ENCODE measurements at places on chromosomes 5 and 9.

- peaks cover 5% of the 10 kb centered on the region for H3K36me3 ChIP-seq
- no peaks in the 10 kb centered on the region for H3K4me1 ChIP-seq
- no peak for DNase-seq
- H3K27ac ChIP-seq = no peak overlapping the region
Measured at GRCh38 chr9:105295201-105295550, 50.7 kb downstream of the SLC44A1 start.

- no peaks in the 10 kb centered on the region for H3K4me1 ChIP-seq
- H3K4me3 ChIP-seq = no peak overlapping the region
- H3K27ac ChIP-seq = no peak overlapping the region
- no peaks in the 10 kb centered on the region for H3K36me3 ChIP-seq
- DNase-seq = no peak
Measured at GRCh38 chr9:127644943-127645342, 32.9 kb downstream of the STXBP1 start.

DNA sequence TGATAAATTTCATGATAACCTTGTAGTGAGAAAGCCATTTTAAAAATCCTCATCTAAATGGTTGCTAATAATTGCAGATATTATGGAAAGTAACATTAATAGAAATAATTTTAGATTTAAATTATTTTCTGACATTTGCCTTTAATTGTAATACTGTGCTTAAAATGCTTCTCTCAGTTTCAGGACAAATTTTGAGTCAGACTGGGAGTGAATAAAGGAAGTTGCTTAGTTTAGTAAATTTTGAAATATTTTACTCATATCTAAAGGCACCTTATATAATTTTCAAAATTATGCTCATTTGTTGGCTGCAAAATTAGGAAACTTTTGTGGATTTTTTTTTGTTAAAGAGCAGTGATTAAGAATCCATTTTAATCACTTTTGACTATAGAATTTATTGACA lies 93.8 kb downstream of the CSNK1G3 start:
- DNase-seq = no peak
- no peak overlapping the region for H3K4me3 ChIP-seq
- H3K4me1 ChIP-seq = peaks cover 8% of the 10 kb centered on the region
- no peaks in the 10 kb centered on the region for H3K27me3 ChIP-seq
- no peak overlapping the region for H3K27ac ChIP-seq

- H3K27ac ChIP-seq = no peak overlapping the region
- peaks cover 2% of the 10 kb centered on the region for H3K36me3 ChIP-seq
- peaks cover 7% of the 10 kb centered on the region for H3K4me1 ChIP-seq
Measured at GRCh38 chr5:122576256-122577016, 198.4 kb upstream of the SNX2 start.

- no peaks in the 10 kb centered on the region for H3K27me3 ChIP-seq
- H3K4me3 ChIP-seq = no peak overlapping the region
- no peaks in the 10 kb centered on the region for H3K36me3 ChIP-seq
- no peak for DNase-seq
Measured at GRCh38 chr5:4093236-4093635, 497.6 kb downstream of the IRX1 start.

- H3K4me3 ChIP-seq = no peak overlapping the region
- no peak for DNase-seq
- H3K4me1 ChIP-seq = no peaks in the 10 kb centered on the region
Measured at GRCh38 chr5:107980923-107981692, 310.4 kb upstream of the EFNA5 start.

DNA sequence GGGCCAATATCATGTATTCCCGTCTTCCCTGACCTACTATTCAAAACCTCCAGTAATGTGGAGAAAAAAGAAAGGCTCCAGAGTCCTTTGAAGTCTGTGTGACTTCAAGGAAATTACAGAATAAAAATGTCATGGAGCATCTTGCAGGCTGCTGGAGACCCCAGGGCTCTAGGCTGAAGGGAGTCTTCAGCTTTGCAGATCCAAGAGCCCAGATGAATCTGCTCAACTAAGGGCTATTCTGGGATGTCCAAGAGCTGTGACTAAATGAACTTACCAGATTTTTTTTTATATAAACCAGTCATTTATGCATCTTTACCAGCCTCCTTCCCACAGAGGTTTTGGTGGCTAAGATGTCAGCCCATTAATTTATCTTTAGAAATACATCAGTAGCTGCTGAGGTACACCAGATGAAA lies 167.3 kb downstream of the MUSK start:
- no peaks in the 10 kb centered on the region for H3K4me1 ChIP-seq
- H3K27me3 ChIP-seq = no peaks in the 10 kb centered on the region
- no peaks in the 10 kb centered on the region for H3K36me3 ChIP-seq
- DNase-seq = no peak
- no peak overlapping the region for H3K27ac ChIP-seq

DNA sequence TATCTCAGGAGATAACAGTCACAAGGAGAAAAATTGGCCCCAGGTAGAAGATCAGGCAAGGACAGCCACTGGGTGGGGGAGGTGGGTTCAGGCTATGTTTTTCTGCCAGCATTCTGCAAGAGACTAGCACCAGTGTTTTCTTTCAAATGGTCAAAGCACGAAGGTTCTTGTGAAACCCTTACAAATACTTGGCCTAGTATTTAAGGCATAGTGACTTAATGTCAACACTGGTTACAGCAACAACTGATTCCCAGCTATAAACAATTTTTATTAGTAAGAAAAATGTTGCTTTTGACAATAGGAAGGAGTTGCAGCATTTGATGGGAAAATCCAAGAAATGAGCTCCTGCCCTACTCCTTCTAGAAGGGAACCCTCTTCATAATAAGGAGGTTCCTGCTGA lies 349.6 kb downstream of the SLIT3 start:
- no peaks in the 10 kb centered on the region for H3K4me1 ChIP-seq
- no peak for DNase-seq
- H3K27me3 ChIP-seq = peaks cover 4% of the 10 kb centered on the region
- no peak overlapping the region for H3K4me3 ChIP-seq
- H3K36me3 ChIP-seq = no peaks in the 10 kb centered on the region

- no peaks in the 10 kb centered on the region for H3K36me3 ChIP-seq
- peaks cover 23% of the 10 kb centered on the region for H3K27me3 ChIP-seq
- peak overlapping the region; percentile 83 for H3K4me3 ChIP-seq
- no peak overlapping the region for H3K27ac ChIP-seq
- no peak for DNase-seq
Measured at GRCh38 chr5:52786949-52787599, 642 bp upstream of the ITGA1 start.

DNA sequence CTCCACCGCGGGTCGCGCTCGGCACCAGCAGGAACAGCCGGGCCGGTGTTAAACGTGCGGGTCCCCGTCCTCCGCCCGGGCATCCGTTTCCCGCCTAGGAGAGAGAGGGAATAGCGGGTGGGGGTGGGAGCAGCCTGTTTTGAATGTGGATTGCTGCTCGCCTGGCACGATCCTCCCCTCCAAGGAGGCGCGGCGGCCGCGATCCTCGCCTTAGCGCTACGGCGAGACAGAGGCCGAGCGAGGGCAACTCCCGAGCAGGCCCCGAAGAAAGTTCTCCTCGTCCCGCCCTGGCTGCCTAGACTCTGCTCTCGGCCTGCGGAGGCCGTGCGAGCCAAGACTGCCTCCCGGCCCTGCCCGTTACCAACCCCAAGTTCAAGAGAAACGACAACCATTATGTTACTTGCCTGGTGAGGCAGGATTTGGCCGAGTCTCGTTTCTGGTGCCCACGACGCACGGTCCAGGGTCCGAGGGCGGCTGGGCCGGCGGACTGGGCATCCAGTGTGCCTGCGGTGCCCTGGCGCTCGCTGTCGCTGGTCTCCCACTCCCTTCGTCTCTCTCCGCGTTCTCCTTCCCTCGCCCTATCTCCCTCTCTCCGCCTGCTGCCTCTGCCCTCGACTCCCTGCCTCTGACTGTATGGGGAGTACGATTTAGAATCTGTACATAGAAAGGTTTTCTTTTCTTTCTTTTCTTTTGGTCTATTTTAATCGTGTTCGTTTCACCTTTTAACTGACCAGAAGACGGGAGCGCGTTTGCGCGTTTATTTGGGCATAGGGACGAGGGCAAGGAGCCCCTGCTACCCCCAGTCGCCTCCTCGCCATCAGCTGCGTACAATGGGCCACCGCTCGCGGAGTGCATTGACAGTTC lies 724 bp downstream of the NR2F1-AS1 start:
- DNase-seq = no peak
- peak overlapping the region; percentile 51 for H3K27ac ChIP-seq
- peaks cover 18% of the 10 kb centered on the region for H3K27me3 ChIP-seq
- H3K4me3 ChIP-seq = peak overlapping the region; percentile 71
- H3K4me1 ChIP-seq = peaks cover 11% of the 10 kb centered on the region
- no peaks in the 10 kb centered on the region for H3K36me3 ChIP-seq

DNA sequence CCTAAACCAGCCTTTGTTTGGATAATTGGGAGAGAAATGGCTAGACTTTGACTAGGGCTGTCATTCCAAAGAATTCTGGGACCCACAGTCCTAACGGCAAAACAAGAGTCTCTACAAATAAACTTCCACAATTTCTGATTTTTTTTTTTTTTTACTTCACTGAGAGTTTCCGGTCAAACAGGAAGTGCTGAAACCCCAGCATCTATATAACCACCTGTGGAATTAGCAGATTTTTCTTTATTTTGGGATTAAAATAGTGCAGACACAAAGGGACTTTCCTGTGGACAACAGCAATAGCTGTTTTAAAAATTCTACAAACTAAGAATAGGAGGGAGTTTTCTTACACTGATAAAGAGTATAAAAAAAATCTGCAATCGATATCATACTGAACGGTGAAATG lies 157.4 kb downstream of the ARSB start:
- no peak for DNase-seq
- H3K36me3 ChIP-seq = peaks cover 8% of the 10 kb centered on the region
- no peak overlapping the region for H3K4me3 ChIP-seq
- H3K27me3 ChIP-seq = no peaks in the 10 kb centered on the region

DNA sequence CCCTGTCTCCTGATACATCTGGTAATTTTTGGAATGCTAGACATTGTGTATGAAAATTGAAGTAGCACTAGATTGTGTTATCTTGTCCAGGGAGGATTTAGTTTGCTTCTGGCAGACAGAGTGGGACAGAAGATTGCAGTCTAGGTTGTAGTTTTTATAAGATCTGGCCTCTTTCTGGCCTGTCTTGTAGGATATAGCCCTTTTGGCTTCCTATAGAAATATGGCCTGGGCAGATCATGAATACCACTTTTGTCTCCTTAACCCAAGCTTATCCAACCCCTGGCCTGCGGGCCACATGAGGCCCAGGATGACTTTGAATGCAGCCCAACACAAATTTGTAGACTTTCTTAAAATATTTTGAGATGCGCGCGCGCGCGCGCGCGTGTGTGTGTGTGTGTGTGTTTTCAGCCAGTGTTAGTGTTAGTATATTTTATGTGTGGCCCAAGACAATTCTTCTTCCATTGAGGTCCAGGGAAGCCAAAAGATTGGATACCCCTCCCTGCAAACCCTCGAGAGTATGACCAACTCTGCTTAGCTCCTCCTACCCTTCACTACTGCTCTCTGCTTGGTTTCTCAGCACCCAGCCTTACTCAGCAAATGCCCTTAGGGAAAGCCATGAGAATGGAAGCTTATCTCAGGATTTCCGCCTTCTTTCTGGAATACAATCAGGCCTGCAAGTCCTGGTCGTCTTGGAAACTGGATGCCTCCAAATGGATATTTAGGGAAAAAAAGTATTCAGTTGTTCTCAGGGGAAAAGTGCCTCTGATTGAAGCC lies 26.5 kb downstream of the ANKRD33B start:
- H3K4me1 ChIP-seq = peaks cover 40% of the 10 kb centered on the region

DNA sequence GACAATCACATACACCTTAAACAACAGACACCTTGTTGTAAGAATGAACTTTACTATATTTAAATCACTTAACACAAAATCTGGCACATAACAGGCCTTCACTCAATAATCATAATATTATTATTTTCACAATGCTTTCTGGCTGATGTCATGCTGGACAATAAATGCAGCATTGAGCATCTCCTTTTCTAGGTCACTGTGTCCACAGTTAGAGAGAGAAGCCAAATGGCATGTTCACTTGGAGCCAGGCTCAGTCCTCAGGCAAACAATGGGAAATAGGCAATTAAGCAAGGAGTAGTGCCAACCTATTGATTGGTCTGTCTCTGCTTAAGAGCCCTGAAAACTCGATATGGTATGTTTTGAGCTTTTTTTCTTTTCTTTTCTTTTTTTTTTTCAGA lies 50.6 kb upstream of the KLF4 start:
- no peaks in the 10 kb centered on the region for H3K36me3 ChIP-seq
- H3K27ac ChIP-seq = no peak overlapping the region
- H3K4me3 ChIP-seq = no peak overlapping the region
- H3K4me1 ChIP-seq = no peaks in the 10 kb centered on the region
- no peak for DNase-seq
- no peaks in the 10 kb centered on the region for H3K27me3 ChIP-seq

GRCh38 chr5:172975289-172975688 lies 8.3 kb upstream of the ATP6V0E1 start:
- H3K27me3 ChIP-seq = no peaks in the 10 kb centered on the region
- no peaks in the 10 kb centered on the region for H3K4me1 ChIP-seq
- peaks cover 1% of the 10 kb centered on the region for H3K36me3 ChIP-seq
- no peak overlapping the region for H3K4me3 ChIP-seq
- no peak overlapping the region for H3K27ac ChIP-seq

- H3K36me3 ChIP-seq = no peaks in the 10 kb centered on the region
- DNase-seq = no peak
- no peak overlapping the region for H3K27ac ChIP-seq
- H3K4me3 ChIP-seq = no peak overlapping the region
Measured at GRCh38 chr5:147567917-147568598, 58.2 kb upstream of the DPYSL3 start.

DNA sequence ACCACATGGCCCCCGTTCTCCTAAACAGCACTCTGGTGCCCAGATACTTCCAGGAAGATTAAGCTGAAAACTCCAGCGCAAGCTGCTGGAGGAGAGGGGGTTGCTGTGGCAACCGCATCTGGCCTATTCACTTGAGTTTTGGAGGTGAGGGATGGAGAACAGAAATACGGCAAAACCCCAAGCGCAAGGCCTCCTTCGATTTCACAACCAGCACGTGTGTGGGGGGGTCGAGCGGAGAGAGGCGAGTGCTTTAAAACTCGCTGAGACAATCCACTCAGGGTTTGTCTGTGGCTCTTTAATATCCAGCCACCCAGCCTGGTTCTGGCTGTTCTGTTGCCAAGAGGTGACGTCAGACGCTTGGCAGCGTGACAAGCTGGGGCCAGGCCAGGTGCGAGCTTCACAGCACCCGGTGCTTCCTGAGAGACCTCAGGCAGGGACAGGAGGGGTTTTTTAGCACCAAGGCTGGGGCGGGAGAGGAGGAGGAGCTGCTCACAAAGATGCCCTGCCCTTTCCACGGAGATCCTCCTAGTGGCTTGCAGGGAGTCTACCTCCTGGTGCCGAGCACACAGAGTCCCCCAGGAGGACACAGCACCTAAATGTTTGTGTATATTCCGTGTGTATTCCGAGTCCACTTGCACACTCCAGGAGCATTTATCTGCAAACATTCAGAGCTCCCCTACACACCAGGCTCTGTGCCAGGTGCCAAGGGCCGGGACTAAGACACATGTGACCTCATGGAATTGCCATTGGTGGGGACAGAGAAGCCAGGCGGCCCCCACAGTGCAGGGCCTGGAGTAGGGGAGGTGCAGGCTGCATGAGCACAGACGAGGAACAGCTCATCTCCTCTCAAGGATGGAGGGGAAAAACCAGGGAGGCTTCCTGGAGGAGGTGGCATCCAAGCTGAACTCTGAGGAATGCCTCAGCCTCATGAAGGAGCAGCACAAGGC lies 194.6 kb downstream of the OLFM1 start:
- H3K27me3 ChIP-seq = no peaks in the 10 kb centered on the region
- DNase-seq = no peak
- H3K36me3 ChIP-seq = no peaks in the 10 kb centered on the region
- H3K27ac ChIP-seq = no peak overlapping the region

All from memory B cell (primary cell).